ENCODE measurements at places on chromosomes 5 and 9. TPM values are rescaled to one million over a fixed set of nuclear protein-coding genes. Genes with fewer than 3 reads are reported as not detected.

- DNase-seq, result no peak
These were observed 139.1 kb downstream of the KCNIP1 start for GRCh38 chr5:170642776-170643436.

- no peak for DNase-seq
These were observed 177.3 kb upstream of the SPEF2 start for GRCh38 chr5:35440409-35440808.

DNA sequence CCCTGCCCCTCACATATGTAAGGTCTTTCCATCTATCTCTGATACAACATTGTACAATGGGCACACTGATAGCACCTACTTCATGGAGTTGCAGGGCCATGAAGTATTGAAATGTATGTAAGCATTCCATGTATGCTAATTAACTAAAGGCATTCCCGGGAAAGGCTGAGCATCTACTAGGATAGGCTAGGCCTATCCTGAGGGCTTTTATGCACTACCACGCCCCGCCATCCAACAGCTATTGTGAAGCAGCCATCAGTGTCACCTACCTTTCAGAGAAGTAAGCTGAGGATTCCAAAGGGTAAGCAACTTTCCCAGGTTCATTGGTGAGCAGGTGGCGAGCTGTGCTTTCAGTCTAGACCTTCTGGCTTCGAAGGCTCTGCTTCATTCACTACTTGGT is 47.6 kb downstream of the NSG2 start:
- no peak for DNase-seq

DNA sequence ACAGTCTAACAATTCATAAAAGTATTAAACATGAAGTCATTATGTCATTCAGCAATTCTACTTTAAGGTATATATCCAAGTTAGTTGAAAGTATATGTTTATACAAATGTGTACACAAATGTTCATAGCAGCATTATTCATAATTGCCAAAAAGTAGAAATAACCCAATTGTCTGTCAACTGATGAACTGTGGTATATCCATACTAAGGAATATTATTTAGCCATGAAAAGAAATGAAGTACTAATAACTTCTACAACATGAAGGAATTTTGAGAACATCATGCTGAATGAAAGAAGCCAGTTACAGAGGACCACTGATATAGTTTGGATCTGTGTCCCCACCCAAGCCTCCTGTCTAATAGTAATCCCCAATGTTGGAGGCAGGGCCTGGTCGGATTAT is 224.3 kb downstream of the SPATA31D1 start:
- no peak for DNase-seq

GRCh38 chr9:76882686-76883085 is 23.2 kb downstream of the PRUNE2 start:
- no peak for DNase-seq

DNA sequence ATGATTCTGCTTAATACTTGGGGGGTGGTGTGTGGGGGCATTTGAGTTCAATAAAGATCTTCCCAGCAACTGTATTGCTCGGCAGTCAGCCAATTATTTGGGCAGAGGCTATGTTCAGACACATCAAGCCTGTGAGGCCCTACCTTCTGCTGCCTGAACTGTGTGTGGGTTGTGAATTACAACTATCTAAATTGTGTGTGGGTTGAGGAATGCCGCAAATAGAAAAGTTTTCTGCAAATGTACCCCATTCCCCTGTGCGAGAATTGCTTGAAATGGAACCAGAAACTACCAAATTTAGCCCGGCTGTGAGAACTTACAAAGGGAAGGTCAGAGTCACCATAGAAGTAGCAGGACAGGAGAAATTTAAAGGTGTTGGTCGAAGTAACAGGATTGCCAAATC is 360.0 kb upstream of the PIK3R1 start:
- no peak for DNase-seq

GRCh38 chr5:178384816-178385495 is 152.4 kb upstream of the PHYKPL start:
- DNase-seq, result no peak

DNA sequence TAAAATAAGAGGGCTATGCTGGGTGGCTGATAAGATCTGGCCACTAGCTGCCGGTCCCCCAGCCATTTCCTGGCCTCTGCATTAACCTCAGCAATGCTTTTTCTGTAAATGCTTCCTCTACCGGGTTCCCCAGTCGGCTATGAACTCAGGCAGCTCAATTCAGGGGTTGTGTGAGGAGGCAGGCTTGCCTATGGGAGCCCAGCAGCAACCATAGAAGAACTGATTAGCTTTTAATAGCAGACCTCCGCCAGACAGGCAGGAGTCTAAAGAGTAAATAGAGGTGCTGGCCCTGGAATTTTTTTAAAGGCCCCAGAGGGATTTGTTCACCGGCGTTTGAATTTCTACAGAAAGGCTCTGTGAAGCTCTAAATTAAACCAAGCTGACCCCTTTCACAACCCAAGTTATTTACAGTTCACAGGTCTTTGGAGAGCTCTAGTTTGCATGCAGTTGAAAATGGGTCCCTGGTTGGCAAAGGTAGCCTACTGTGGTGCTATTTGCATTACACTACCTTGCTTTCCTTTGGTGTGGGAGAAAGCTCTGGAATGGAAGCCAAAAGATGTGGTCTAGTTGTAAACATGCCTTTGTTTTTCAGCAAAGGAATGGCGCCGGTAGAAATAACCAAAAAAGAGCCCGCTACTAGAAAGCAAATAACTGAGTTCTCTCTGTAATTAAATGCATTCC is 289.7 kb upstream of the SEMA6A start:
- no peak for DNase-seq

Gene ANKDD1B
- polyA plus RNA-seq, result 1.1 TPM

Gene PAPPA
- 2.6 TPM for polyA plus RNA-seq

Gene ARHGEF39
- polyA plus RNA-seq, result 0.88 TPM

Gene ZNF883
- 0.90 TPM for polyA plus RNA-seq

GRCh38 chr9:79433703-79434102 is 138.1 kb upstream of the TLE4 start:
- DNase-seq, result no peak

Gene SIT1
- not detected for polyA plus RNA-seq

Gene NMUR2
- not detected for polyA plus RNA-seq

DNA sequence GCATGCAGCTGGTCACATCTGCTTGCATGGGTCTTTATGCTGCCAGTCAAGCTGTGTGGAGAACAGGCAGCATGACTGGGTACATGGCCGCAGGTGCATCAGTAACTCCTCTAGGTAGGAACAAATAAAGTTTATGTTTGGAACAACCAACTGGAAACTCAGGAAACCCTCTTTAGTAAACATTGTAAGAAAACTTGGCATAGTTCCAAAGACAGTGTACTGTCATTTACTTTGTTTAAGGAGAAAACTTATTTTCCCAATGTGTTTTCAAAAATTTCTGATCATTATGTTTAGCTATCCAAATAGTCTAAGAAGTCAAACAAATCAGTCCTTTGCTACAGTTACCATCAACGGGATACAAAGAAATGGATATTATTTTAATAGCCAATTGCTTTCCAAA is 386.0 kb downstream of the CHSY3 start:
- DNase-seq, result no peak

Gene TUSC1
- 5.6 TPM for polyA plus RNA-seq

DNA sequence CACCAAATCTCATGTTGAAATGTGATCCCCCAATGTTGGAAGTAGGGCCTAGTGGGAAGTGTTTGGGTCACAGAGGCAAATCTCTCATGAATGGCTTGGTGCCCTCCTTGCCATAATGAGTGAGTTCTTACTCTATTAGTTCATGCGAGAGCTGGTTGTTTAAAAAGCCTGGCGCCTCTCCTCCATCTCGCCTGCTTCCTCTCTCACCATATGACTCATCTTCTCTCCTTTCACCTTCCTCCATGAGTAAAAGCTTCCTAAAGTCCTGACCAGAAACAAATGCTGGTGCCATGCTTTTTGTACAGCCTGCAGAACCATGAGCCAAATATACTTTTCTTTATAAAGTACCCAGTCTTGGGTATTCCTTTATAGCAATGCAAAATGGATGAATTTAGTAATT is 20.9 kb upstream of the ARHGAP26 start:
- DNase-seq, result no peak

DNA sequence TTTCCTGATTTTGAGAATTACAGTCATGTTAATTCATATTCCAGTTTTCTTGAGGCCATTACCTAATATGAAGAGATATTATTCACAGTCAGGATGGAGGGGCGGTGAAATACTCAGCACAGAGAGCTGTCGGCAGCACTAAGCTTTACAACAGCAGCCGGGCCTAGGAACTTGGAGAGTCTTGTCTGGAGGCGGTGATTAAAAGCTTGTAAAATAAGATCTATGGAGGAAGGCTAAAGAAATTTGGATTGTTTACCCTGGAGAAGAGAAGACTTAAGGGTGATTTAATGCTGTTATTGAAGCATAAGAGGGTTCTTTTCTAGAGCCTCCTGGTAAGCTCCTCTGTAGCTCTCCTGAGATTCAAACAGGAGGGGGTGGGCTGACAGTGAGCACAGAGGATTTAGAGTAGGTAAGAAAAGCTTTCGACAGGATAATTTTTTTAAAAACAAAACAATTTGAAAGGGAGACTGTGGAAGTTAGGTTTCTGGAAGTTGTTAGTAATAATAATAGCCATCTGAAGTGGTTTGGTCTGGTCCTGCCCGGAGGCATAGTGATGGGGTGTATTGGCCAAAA is 406.3 kb upstream of the ADAMTSL1 start:
- DNase-seq, result no peak

Gene ESM1
- polyA plus RNA-seq, result 0.07 TPM

Gene DNM1
- polyA plus RNA-seq, result 0.34 TPM

DNA sequence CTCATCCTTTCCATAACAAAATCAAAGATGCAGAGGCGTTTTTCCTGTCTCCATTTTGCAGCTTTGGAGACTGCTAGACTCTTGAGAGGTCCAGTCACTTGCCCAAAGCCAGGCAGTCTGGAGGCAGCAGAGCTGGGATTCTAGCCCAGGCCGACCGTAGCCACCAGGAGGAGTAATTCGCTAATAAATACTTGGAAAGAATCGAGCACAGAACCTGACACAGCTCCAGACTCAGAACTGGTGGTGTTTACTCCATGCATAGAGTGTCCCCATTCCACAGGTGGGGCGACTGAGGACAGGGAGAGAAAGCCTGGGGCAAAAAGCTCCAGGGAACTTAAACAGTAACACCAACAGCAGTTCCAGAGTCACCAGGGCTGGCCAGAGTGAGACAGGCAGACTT is 10.7 kb upstream of the CERCAM start:
- DNase-seq, result no peak

Data from keratinocyte (primary cell).